ENCODE measurements at places on chromosomes 6 and 20.

DNA sequence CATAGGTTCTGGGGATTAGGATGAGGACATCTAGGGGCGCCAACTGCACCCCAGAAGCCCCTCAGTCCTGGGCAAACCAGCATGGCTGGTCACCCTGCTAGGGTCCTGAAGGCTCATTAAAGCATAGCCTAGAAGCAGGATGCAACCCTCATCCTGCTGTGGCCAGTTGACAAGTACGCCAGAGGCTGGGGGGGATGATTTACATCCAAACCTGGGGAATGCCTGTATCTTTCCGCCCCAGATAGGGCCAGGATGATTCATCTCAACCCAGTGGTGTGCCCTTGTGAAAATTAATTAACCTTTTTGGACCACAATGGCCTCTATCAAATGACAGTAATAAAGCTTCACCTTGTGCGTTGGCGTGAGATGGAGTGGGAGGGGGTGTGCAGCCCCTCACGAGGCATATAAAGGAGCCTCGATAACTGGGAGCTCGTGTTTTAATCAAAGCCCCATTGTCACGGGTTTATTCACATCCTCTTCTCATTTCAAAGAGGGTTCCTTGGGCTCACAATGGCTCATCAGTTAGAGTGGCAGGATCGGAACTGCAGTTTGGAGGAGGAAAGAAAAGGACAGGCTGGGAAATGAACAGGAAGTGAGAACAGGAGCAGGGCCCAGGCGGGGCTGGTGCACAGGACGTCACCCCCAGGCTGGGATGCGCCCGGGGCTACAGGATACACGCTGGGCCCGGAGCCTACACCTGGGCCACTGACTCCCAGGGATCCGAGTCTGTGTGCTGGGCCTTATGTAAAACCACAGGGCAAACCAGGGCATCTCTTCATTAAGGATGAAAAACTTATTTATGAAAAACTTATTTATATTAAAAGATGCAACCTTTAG lies 121.8 kb upstream of the PHACTR3 start:
- DNase-seq, result no peak

DNA sequence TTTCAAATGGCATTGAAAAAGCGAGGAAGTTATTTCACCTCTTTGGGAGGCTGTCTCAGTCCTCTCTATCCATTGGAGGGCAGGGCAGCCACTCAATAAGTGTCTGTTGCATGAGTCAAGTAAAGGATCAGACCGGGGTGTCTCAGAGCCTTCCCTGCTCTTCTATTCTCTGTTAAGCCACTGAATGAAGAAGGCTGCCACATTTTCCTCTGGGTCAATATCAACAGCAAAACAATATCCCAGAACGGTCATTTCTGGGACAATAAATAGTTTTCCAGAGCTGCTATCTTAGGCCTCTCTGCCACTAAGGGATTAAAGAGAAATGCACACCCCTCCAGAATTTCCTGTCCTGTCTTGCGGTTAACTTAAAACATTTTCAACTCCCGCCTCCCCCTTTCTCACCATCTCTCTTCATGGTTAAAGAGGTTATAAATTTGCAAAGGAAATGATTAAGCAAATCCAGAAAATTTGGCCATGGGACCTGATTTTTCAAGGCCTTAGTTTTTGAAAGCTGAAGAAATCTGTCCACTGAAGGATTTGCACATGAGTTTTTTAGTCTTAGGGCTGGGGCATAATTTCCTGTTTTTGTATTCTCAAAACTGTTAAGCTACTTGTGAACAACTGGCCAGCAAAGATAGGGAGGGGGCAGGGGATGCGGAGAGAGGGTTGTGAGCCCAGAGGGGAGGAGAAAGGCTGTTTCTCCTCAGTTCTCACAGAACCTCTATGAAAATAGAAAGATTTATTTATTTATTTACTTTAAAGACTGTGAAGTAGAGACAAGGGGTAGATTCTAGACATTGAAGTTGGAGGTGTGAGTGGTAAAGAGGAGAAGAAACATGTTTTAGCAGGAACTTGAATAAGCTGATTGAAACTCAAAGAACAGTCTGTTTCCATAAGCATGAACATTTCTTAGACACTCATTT lies 135.7 kb downstream of the BCAS1 start:
- peak; percentile 70 for DNase-seq

DNA sequence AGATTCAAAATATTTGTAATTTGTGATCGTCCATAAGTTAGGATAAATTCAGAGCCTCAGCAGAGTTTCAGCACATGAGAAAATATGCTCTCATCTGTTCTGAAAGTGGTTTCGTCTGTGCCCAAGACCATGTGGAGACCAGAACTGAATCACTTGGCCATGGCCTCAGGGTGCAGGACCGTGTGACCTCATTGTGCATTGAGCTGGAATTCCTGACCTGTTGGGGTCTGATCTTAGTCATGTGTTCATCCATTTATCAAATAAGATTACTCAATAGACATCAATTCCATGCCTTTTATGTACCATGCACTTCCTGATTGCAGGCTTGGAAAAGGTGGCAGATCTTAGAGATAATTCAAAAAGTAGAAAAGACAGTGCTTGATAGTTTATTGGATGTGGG lies 680.5 kb downstream of the QKI start:
- DNase-seq, result no peak

DNA sequence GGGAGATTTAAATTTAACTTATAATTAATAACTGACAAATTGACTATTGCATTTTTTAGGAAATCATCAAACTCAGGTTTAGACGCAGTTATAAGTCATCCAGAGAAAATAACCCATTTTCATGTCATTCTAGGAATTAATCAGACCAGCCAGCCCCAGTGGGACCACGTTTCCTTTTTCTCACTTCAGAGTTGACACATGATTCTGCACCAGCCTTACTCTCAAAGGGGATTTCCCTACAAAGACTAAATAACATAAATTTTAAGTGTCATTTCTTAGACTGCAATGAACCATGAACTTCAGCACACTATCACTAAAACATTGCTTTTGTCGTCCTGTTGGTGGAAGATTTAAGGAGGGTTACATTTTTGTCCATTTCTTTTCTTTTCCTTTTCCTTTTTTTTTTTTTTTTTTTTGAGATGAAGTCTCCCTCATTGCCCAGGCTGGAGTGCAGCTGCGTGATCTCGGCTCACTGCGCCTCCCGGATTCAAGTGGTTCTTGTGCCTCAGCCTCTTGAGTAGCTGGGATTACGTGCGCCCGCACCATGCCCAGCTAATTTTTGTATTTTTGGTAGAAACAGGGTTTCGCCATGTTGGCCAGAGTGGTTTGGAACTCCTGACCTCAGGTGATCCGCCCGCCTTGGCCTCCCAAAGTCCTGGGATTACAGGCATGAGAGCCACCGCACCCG lies 3.6 kb downstream of the IPCEF1 start:
- DNase-seq, result no peak

DNA sequence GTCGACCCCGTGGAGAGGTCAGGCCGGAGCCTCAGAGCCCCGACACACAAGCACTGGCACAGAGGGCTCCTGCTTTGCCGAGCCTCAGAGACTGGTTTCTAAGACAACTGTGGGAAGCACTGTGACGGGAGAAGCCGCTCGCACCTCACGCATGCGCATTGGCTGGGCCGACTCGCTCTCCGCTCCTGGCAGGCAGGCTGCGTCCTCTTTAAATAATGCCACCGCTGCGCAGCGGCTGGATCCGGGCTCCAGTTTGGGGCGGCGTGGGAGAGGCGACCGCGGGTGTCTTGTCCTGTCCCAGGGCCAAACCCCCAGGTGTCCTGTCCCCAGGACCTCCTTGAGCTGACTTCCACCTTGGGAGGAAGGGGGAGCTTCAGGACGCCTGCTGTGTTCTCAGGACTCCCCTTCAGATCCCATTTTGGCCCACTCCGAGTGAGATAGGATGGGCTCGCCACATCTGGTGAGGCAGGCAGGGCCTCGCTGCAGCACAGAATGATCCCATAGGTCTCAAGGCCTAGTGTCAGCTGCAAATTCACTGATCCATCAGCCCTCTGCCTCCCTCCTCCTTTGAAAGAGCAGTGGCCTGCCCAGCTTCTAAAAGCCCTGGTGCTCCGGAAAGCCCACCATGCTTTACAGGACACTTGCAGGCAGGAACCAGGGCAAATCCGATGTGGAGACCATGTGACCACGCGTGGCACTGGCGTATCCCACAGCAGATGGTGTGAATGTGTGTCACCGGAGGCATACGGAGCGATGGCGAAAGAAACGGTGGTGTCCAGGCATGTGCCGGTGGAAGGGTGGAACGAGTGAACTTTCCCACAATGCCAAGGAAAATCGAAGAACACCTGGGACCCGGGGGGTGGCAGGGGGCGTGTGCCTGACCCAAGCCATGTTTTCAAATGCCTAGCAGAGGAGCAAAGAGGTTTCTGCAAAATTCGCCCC lies 169.3 kb upstream of the ZNF337 start:
- peak; percentile 85 for DNase-seq

DNA sequence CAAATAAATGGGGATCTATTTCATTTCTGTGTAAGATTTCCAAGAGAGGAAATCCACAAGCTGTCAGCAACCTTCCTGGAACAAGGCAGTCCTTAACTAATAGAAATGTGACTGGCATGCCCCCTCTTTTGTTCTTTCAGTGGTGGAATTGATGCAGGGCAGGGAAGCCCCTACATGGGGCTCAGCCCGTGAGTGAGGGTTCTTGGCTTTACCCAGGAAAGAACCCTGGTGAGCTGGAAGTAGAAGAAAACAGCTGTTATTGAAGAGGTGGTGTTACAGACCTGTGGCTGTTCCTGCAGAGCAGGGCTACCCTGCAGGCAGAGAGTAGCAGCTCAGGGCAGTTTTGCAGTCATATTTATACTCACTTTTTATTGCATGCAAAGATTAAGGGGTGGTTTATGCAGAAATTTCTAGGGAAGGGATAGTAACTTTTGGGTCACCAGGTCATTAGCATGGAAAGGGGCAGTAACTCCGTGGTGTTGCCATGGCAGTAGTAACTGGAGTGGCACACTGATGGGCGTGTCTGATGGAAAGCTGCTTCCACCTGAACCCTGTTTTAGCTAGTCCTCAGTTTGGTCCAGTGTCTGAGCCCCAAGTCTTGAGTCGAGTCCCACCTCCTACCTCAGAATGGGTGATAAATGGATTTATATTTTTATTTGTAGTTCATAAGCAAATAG lies 88.7 kb upstream of the SCP2D1 start:
- no peak for DNase-seq
